SK-N-MC (cell line): ENCODE measurements at places on chromosomes 6 and 20.

DNA sequence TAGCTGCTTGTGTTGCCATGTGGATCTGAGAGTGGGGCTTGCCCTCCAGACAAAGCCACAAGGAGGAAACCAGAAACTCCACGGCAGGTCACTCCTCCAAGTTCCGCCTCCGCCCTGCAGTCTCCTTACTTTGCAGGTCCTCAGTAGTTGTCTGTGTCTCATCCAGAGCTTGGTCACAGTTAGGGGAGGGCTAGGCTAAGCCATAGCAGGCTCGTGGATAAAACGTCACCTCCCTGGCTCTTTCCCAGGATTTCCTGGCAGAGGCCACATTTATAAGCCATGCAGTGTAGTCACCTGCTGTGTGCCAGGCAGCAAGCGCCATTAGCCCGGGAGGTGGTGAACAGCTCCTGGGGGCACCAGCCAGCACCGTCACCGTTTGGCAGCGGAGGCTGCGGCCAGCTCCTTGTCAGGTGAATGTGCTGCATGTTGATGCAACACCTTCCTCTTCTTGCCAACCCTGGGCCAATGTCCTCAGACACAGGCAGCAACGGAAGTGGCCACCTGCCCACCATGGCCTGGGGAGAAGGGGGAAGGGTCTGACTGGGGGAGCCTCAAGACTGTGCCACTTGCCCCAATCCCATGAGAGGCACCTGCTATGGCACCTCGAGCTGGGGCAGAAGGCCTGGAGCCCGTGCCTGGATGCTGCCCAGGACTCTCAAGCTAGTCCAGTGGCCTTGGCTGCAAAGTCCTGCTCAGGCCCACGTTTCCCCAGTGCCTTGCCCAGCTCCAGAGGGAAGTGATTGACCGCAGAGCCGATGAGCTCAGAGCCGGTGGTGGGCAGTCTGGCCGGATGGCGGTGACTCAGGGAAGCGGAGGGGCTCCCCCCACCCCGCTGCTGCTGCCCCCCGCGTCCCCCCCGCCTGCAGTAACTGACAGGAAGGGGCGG lies 39.0 kb upstream of the SLCO4A1 start:
- no peak for DNase-seq

DNA sequence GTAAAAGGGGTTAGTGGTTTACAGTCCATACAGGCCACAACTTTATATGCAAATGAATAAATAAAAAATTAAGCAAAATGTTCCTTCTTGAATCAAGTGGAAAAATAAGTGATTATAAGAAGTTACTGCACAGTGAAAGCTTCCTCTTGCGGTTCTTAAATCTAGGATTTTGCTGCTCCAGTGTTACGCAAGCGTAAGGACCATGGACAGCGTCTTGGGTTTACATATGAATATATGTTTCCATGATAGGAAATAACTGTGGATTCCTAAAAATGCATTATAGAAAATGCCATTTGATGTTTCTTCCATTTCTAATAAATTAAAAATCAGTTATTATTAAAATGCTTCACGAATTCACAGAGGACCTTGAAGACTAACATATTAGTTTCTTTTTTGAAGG lies 176.6 kb upstream of the POU3F2 start:
- DNase-seq: peak; percentile 90

DNA sequence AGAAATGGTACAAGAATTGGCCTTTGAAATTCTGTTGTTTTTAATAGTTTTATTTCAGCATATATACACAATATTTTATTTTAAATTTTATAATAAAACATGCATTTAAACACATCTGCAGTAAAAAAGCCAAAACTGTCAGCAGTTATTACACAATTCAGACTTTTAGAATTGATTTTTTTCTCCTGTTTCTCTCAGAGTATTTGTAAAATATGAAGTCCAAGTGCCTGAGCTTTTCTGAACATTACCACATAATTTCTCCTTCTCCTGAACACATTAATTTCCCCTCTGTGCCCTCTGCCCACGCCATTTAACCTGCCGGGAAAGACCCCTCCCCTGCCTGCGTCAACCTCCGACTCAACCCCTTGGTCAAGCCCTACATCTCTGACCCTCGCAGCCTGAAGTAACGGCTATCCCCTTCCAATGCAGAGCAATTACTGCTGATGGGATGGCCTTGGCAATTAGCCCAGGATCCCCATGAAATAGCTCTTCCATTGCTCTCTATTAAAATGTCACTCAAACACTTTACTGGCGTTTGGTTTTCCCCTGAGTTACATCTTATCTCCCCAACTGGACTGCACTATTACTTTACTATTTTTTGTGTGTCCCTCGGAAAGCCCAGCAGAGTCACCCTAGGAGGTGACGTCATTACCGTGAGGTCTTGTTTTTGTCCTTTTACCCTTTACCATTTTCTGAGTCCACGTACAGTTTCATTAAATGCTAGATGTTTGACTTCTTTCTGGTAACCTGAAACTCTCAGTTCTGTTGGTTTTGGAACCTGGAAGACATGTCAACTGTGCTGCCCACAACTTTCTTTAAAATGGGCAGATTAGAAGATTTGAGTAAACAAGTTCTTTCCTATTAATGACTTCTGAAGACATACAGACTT lies 146.7 kb upstream of the TAB2 start:
- DNase-seq: no peak

- no peak for DNase-seq
Measured at GRCh38 chr6:133548423-133549159, 307.4 kb downstream of the EYA4 start.

GRCh38 chr6:83536647-83537589 lies 24.6 kb downstream of the PRSS35 start:
- no peak for DNase-seq

DNA sequence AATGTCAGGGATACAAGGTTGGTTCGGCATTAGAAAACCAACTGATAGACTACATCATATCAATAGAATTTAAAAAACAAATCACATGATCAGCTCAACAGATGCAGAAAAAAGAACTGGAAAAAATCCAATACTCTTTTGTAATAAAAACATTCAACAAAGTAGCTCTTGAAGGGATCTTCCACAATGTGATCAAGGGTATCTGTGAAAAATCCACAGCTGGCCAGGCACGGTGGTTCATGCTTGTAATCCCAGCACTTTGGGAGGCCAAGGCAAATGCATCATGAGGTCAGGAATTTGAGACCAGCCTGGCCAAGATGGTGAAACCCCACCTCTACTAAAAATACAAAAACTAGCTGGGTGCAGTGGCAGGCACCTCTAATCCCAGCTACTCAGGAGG lies 63.1 kb downstream of the ASCC3 start:
- no peak for DNase-seq
